Activated T-helper 2 cell treated with anti-CD3 and anti-CD28 coated beads, Interferon-gamma antibody, Interleukin-2, Interleukin-4, amounts not matched to agents 10 μg/mL and 5 μg/mL and 100 μg/mL, durations not matched to agents 14 hours and 24 hours and 36 hours (primary cell): ENCODE measurements at places on chromosomes 13 and 19. TPM values are rescaled to one million over a fixed set of nuclear protein-coding genes. Genes with fewer than 3 reads are reported as not detected.

DNA sequence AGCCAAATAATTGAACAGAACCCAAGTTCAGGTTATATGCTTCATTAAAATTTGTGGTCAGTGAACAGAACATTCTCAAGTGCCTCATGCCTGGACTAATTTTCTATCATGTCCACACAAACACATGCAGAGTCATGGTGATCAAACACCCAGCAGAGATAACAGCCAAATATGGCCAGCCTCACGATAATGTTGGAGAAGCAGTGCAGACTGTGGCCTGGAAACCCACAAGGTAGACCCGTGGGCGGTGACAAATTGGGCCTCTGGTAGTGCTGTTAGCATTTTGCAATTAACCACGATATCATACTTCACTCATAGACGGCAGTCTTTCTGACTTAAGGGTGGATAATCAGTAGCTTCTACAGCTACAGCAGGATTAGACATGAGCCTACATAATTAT lies 35.0 kb upstream of the VWA8 start:
- H3K27ac ChIP-seq = no peak overlapping the region
- no peak for DNase-seq
- H3K27me3 ChIP-seq = peaks cover 28% of the 10 kb centered on the region
- no peaks in the 10 kb centered on the region for H3K36me3 ChIP-seq

POSTN gene
- not detected in 2 replicates for total RNA-seq

- DNase-seq = no peak
- peaks cover 51% of the 10 kb centered on the region for H3K4me1 ChIP-seq
- H3K27ac ChIP-seq = no peak overlapping the region
Measured at GRCh38 chr13:97214921-97215320, 7.2 kb upstream of the MBNL2 start.

DNA sequence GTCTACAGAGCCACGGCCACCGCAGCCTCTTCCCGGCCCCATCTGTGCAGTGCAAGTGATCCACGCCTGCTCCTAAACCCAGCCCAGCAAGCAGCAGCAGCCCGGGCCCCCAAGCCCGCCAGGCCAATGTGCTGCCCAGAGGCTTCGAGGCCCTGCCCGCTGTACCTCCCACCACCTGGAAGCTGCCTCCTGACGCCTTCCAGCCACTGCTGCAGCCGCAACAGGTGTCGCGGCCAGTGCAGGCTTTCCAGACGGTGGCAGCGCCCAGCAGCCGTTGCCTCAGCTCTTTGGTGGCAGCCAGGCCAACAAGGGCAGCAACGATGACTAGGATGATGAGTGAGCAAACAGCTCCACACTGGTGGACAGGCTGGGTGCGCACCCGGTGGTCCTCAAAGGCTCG lies 50.2 kb upstream of the TPM4 start:
- DNase-seq = no peak
- no peak overlapping the region for H3K4me3 ChIP-seq
- no peak overlapping the region for H3K27ac ChIP-seq
- H3K4me1 ChIP-seq = peaks cover 2% of the 10 kb centered on the region
- H3K36me3 ChIP-seq = no peaks in the 10 kb centered on the region
- no peaks in the 10 kb centered on the region for H3K27me3 ChIP-seq

DNA sequence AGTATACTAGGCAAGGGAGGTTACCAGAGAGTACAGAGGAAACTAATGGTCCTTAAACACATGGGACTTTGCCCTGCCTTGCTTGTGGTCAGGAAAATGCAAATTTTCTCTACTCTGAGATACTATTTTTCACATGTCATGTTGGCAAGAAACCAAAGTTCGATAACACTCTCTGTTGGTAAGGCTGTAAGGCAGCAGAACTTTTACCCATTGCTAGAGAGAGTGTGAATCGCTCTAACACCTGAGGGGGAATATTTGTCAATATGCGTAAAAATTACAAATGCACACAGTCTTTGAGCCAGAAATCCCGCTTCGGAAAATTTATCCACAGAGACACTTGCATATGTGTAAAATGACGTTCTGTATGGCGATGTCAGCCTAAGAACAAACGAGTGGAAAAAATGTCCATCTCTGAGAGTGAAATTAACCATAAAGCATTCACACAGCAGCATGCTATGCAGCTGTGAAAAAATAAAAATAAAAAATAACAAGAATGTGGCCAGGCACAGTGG lies 9.5 kb upstream of the RFX1 start:
- peaks cover 4% of the 10 kb centered on the region for H3K27me3 ChIP-seq
- peaks cover 6% of the 10 kb centered on the region for H3K4me1 ChIP-seq
- H3K4me3 ChIP-seq = no peak overlapping the region
- no peaks in the 10 kb centered on the region for H3K36me3 ChIP-seq
- DNase-seq = no peak
- H3K27ac ChIP-seq = no peak overlapping the region
